ENCODE measurements at places on chromosomes 13 and 19.

DNA sequence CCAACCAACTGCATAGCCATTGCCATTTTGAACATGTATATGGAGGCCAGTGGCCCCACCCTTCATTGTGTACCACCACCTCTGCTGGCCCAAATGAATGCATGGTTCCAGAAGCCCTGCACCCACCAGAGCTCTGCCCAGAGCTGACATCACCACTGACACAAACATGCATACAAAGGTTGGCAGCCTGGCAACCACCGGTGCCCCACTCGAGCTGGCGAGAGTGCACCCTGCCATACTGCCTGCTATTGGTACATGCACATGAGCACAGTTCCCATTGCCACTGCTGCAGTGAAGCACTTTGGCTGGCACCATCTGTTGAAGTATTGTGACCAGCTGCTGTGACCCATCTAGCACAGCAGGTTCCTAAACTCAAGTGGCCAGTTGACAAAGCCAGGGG lies 1564.9 kb downstream of the OLFM4 start:
- DNase-seq = no peak

GRCh38 chr13:111361873-111362648 lies 41.6 kb downstream of the TEX29 start:
- no peak for DNase-seq

- DNase-seq = no peak
These were observed 267.4 kb downstream of the ABCC4 start for GRCh38 chr13:95033890-95034289.

GRCh38 chr13:94550062-94550738 lies 45.8 kb downstream of the TGDS start:
- no peak for DNase-seq

GRCh38 chr19:55646889-55647731 lies 902 bp upstream of the CCDC106 start:
- no peak for DNase-seq

DNA sequence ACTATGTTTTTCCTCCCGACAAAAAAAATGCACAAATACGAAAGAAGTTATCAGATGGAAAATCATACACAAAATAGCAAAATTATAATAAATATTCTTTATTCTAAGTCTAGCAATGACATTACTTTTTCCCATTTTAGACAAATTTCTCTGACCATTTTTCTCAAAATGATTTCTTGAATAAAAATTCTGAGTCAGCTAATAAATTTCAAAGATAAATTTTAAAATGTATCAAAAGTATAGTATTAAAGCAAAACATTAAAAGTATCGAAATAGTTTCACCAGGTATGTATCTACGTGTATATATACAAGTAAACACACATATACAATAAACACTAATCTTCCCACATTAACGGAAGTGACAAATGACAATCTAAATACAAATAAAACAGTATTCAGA lies 8.9 kb downstream of the ZC3H13 start:
- no peak for DNase-seq

DNA sequence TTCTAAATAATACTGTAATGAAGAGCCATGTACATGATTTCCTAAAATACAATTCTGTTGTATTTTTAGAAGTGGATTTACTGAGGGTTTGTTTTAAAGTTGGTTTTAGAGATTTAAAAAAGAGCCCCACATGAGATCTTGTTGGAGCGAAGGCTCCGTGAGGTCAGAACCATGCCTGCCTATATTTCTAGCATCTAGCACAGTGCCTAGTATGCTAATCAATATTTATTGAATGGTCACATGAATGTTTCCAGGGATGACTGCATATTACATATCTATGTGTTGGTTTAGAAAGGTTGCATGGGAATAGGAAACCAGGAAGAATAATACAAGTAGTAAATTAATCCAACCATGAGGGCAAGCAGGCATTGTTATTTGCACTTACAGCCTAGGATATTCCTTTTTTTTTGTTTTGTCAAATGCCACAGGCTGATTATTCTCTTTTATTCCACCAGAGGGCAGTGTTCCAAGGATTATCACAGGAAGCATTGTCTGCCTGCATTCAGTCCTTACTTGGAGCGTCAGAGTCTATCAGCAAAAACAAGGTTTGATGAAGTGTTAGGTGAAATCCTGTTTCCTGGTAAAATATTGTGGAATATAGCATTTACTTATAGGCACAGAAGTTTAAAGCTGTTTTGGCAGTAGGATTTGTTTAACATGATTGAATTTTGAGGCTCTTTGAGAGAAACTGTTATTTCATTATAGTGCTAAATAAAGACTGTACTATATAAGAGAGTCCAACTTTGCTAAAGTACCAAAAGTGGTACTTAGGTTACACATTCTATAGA lies 46.8 kb downstream of the COG3 start:
- DNase-seq = no peak

- DNase-seq = no peak
These were observed 304.0 kb downstream of the SPRY2 start for GRCh38 chr13:80036845-80037504.

DNA sequence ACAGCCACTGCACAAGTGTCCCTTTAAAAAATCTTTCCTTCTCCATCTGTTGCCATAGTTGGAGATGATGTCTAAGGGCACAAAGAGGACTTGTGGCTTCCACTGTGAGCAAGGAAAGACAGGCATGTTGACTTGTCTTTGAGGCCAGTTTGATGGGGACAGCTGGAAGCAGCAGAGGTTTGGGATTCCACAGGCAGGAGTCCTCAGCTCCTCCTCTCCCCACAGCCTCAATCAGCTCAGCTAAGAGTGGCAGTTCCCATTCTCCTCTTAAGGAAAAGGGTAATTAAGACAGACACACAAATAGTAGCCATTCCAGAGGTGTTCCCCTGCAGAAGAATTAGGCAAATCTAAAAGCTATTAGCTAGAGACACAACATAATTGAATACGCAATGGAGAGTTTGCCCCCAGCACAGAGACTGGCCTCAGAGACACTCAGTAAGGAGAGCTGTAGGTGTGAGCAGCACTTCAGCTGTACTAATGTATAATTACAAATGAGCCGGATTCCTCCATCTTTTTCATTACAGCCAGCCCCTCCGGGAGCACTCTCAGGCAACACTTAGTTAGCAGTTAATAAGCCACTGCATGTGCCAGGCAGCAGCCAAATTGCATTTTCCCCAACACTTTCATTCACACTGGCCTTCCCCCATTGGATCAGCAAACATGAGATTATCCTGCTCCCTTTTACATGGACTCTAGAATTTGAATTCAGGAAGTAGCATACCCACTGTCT lies 434.0 kb downstream of the FOXO1 start:
- no peak for DNase-seq

DNA sequence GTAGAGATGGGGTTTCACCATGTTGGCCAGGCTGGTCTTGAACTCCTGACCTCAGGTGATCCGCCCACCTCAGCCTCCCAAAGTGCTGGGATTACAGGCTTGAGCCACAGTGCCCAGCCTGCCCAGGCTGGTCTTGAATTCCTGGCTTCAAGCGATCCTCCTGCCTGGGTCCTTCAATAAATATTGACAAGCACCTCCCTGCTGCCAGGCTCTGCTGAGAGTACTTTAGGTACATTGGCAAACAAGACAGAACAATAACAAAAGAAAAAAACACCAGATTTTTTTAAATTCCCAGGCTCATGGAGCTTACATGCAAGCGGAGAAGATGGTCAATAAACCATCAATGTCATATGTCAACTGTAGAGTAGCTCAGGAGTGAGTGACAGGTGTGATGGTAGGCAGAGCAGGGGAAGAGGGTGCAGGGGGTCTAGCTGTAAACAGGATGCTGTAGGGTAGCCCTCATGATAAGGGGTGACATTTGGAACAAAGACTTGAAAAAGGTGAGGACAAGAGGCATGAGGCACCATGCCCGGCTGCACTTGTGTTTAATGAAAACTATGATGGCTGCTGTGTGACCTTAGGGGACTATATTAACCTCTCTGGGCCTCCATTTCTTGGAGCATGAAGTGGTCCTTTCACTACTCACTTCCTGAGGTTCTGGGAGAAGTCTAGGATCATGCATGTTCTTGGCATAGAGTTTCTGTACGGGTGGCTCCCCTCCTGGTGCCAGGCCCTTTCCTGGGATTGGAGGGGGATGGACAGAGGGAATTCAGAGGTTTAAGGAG lies 19.6 kb downstream of the SULT2B1 start:
- DNase-seq = no peak

GRCh38 chr13:107480130-107480529 lies 735.2 kb downstream of the LIG4 start:
- no peak for DNase-seq

DNA sequence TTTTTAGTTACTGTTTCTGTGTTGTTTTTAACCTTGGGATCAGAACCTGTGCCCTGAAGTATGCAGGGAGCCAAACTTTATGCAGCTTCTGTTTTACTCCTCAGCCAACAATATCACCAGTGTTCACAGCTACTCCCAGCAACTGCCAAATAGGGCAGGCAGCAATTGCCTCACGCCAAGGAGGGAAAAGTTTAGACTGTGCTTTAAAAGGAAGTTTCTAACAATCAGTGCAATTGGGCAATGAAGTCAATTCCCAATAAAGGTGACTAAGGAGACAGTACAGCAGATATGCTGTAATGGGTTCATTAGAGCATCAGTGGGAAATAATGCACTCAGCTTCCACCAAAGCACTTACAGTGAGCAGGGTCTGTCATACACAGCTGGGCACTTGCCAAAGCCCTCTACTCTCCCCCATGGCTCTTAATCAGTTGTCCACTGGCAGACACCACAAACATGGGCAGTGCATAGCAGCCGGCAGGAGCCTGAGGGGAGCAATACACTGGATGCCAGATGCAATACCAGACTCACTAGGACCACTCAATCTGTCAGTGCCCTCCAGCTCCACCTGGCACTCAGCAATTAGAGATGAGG lies 19.3 kb downstream of the ENOX1 start:
- DNase-seq = no peak

DNA sequence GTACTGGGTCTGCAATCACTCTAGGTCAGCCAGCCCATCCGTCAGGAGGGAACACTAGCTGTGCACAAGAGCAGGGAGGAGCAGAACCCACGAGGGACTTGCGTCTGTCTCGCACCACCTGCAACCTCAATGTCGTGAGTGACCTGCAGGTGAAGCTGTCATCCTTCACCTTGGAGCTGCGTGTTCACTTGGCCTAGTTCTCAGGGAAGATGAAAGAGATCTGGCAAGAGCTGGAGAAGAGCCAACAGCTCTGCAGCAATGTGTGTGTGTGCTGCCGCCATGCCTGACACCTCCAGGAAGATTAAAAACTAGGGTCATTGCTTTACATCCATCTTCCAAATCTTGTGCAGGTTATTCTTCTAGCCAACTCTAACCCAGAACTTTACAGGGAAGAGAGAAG lies 117.6 kb upstream of the MRI1 start:
- DNase-seq = no peak

DNA sequence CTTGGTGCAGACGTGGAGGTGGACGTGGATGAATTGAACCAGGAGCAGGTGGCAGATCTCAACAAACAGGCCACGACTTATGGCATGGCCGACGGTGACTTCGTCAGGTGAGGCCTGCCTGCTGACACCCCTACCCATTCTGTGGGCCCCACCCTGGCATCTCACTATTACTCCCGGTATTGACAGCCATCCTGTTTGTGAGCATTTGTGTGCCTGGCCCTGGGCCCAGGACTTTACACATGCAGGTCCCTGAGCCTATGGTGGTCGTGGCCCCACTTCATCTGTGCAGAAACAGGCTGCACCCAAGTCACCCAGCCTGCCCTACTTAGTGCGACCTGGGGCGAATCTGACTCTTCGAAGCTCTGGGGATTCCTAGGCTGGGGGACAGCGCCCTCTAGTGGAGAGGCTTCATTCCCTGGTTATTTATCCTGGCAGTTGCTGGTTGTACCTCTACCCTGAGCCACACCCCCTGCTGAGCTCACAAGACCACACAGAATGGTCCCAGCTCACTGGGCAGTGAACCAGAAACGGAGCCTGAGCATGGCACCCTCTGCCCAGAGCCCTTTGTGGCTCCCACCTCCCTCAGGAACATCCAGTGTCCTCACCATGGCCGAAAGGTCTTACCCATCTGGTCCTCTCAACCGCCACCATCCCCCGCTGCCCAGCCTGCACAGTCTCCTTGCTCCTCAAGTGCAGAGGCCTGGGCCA lies 16.9 kb downstream of the ZNF296 start:
- DNase-seq = no peak

DNA sequence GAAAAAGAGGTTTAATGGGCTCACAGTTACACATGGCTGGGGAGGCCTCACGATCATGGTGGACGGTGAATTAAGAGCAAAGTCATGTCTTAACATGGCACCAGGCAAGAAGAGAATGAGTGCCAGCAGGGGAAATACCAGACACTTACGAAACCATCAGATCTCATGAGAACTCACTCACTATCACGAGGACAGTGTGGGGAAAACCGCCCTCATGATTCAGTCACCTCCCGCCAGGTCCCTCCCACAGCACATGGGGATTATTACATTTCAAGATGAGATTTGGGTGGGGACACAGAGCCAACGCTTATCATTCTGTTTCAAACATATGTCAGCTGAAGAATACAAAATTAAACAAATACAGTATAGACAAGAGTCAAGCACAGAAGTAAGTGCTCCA lies 165.1 kb downstream of the PCCA start:
- DNase-seq = no peak

DNA sequence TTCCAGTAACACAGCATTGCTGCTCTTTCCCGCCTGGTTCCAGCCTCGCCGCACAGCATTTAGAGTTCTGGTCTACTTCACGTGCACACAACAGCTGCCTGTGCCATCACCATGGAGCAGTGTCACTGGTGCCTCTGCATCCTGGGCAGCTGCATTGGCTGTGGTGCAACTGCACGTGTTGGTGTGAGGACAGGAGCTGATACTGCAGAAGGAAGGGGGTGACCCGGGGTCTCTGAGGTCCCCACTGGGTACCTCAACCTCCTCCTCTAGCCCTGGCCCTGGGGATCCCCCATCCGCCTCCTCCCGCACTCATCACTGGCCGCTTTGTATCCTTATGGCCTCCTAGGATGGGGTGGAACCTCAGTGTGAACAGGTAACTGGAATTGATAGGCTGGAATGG lies 112.5 kb downstream of the SOX1 start:
- DNase-seq = no peak

GRCh38 chr13:105278943-105279381 lies 1256.5 kb downstream of the EFNB2 start:
- DNase-seq = no peak

GRCh38 chr19:32540621-32541020 lies 40.4 kb upstream of the PDCD5 start:
- no peak for DNase-seq

GRCh38 chr13:26589754-26590153 lies 32.3 kb downstream of the WASF3 start:
- DNase-seq = no peak

DNA sequence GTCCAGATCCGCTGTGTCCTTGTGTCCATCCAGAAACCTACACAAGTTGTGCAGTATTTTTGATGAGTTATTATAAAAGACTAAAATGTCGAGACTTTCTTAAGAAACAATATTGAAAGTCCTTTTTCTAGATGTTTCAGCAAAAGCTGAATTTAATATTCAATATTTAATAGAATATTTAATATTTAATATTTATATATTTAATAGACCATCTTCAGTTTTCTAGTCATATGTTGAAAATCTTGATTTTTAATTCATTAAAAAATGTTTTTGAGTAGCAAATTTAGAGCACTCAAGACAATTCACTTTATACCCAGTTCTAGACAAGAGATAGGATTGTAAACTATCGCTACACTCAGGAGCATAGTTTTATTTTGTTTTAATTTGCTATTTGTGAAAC lies 447.8 kb downstream of the SLITRK5 start:
- DNase-seq = no peak

GRCh38 chr13:44267980-44268379 lies 105.6 kb upstream of the SERP2 start:
- no peak for DNase-seq

GRCh38 chr19:55913643-55914268 lies 18.4 kb downstream of the NLRP13 start:
- DNase-seq = no peak

GRCh38 chr13:25046985-25047511 lies 48.9 kb upstream of the PABPC3 start:
- no peak for DNase-seq
